ENCODE measurements at places on chromosomes 1 and 21. TPM values are rescaled to one million over a fixed set of nuclear protein-coding genes. Genes with fewer than 3 reads are reported as not detected.

DNA sequence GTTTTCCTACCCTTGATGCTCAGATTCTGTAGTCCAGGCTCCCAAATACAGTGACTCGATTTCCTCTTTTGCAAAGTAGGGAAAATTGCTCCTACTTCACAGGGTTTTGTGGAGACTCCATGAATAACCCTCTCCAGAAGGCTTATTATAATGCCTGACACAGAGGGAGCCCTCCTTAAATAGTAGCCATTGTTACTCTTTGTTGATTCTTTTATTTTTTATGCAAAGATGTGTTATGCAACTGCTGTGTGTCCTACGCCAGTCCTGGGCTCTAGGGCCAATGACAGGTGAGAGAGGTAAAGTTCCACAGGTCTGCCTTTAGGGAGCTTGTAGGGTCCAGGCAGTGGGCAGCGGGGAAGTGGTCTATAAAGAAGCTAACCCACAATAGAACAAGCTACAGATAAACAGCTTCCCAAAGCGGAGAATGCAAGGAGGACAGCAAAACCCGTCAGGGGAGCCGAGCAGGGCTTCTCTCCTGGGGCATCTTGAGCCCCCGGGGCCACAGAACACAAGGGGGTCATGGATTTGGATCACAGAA lies 1.5 kb downstream of the AADACL3 start:
- DNase-seq = no peak

The CD1D gene
- polyA plus RNA-seq = 0.90 TPM

The TMEM35B gene
- polyA plus RNA-seq = 8.5 TPM

DNA sequence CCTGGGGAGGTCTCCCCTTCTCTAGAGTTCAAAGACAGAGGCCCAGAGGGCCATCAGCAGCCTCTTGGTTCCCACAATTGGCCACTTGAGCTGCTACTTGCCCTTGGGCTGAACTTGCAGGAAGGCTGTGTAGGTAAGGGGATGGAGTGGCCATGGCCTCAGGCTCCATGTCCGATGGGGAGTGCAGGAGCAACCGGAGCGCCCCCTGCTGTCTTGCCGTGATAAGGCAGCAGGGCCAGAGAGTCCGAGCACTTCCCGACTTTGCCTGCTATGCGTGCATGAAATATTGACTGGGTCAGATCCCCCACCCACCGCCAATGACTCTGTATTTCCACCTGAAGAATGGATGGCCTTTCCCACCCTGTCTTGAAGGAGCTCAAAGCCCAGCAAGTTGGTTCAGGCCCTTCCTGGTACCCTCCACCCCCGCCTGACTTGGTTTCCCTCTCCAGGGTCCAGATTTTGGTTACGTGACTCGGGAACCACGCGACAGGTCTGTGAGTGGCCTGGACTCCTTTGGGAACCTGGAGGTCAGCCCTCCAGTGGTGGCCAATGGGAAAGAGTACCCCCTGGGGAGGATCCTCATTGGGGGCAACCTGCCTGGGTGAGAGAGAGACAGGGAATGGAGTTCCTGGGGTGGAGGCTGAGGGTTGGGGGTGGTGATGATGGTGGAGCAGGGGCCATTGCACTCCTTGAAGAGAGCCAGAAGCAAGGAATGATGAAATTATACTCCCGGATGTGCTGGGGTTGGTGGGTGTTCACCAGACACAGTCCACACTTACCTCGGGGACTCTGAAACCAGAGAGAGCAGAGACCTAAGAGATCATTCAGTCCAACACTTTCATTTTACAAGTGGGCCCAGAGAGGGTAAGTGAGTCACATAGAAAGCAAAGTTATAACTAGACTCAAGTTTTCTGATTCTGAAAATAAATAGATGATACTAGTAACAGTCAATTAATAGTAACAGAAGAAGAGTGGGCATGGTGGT lies 25.6 kb downstream of the PADI3 start:
- no peak for DNase-seq

DNA sequence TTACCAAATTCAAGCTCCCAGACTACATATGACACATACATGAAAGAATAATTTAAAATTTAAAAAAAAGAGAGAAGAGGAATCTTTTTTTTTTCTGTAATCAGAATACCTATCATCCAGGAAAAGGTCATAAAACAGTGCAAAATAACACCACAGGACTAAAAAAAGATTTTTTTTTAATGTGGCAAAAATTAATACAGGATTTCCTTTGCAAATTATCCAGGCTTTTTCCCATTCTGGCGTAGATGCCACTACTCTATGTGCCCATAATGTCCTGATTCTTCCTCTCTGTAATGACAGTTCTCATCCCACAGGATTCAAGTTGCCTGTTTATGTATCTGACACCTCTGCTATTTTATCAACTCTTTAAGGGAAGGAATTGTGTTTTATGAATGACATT lies 429.6 kb downstream of the SMYD3 start:
- no peak for DNase-seq

GRCh38 chr1:213744780-213745179 lies 243.0 kb upstream of the PROX1 start:
- DNase-seq = no peak

The IL22RA1 gene
- not detected for polyA plus RNA-seq

The NTNG1 gene
- 26.0 TPM for polyA plus RNA-seq

- no peak for DNase-seq
Measured at GRCh38 chr1:245092638-245092976, 62.2 kb upstream of the KIF26B start.

DNA sequence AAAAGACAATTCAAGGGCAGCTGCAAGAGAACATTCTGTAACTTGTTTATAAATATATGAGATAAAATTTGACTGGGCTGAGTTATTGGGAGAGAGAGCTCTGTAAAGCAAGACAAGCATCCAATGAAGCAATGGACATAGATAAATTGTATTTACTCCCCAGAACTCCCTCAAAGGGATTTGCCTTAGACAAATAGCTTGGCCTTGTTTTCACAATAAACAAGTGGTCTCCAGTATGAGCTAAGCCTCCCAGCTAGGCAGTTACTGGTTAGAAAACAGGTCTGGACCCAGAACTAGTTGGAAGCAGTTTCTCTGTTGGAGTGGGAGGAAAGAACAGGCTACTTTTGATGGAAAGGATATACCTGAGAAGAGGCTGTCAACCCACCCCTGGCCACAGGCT lies 25.2 kb upstream of the SUCO start:
- DNase-seq = no peak

DNA sequence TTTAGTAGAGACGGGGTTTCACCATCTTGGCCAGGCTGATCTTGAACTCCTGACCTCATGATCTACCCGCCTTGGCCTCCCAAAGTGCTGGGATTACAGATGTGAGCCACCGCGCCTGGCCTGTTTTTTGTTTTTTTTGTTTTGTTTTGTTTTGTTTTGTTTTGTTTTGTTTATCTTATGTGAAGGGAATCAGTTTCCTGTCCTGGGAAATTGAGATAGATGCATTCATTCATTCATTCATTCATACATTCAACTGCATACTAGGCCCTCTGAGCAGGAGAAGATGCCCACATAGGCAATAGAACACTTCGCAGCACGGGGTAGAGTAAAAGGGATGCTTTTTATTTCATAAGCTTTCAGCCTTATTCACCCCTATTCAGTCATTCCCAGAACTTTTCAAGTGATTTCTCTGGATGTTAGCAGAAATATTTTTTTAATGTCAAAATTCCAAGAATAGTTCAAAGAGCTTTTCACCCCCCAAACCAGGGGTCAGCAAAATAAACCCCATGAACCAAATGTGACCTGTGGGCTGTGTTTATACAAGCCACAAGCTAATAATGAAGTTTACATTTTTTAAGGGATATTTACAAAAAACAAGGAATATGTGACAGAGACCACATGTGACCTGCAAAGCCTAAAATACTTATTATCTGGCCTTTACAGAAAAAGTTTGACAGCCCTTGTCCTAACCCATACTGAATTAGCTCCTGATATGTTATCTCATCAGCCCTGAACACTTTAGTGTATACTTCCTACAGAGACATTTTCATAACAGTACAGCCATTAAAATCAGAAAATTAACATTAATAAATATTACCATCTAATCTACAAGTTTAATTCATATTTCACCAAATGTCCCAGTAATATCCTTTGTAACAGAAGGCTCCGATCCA lies 127.1 kb downstream of the MAST2 start:
- no peak for DNase-seq

GRCh38 chr1:202010180-202011015 lies at the start of gene ELF3:
TSS of gene ELF3 (plus strand) at chr1:202010587. CDS start at chr1:202011137, 550 bp downstream.
- DNase-seq = no peak

Data from spinal cord (tissue), 10 donors.